ACHN (cell line): ENCODE measurements at places on chromosomes 5 and 9.

GRCh38 chr5:144088206-144089064 is 82.0 kb downstream of the YIPF5 start:
- DNase-seq = no peak

DNA sequence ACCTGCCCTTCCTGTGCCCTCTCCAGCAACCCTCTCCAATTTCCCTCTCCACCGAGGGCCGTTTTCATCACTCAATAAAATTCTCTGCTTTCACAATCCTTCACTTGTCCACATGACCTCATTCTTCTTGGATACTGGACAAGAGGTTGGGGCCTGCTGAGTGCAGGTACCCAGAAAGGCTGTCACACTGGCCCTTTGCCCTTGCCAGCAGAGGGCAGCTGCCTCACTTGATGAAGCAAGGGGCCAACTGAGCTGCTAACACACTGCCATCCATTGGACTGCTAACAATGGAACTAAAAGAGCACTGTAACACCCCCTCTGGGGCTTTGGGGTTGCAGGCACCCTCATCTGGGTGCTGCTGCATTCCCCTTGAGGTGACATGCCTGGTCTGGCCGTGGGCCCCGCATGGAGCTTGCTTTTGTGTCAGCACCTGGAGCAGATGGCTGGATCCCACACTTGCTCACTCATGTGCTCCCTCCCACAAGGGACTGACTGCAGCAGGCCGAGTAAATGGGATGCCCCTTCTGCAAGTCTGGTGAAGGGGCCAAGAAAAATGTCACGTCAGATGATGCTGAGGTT is 308.1 kb upstream of the ADCY2 start:
- DNase-seq = no peak

- DNase-seq = peak; percentile 37
Observed at GRCh38 chr5:160054831-160055230, 45.9 kb downstream of the TTC1 start.

DNA sequence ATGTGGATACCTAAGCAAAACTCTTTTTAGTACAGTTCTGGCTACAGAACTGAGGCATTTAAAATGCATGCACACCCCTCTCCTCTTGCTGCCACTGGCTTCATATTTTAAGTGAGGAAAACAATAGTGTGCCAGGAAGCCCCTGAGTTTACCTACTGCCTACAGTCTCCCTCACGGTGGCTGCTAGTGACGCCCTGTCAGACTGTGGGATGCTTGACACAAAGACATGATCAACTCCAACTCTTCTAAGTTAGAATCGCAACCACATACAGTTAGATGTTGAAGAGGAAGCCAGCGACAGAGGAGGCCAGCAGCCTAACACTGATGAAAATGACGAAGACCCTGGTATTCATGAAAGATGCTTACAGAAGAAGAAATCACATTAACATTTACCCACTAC is 1.3 kb downstream of the SEC16A start:
- DNase-seq = no peak
